ENCODE measurements at places on chromosomes 4 and X. TPM values are rescaled to one million over a fixed set of nuclear protein-coding genes. Genes with fewer than 3 reads are reported as not detected.
A peak's percentile ranks its signal among the peaks of the same experiment; 100 is the strongest.

GRCh38 chr4:2861631-2862436, 18.2 kb downstream of the ADD1 start:
- DNase-seq: no peak

- DNase-seq: no peak
Observed at GRCh38 chrX:154714925-154715324, 36.0 kb downstream of the GAB3 start.

- DNase-seq: peak; percentile 51
Observed at GRCh38 chrX:85243761-85244449, at the start of the genes SATL1 and ZNF711. SATL1 (minus strand) TSS chrX:85243779; CDS start chrX:85108968, 134,811 bp downstream. ZNF711 (plus strand) TSS chrX:85243991; CDS start chrX:85247573, 3,582 bp downstream.

Gene AGTR2
- polyA plus RNA-seq: 0.09 TPM

DNA sequence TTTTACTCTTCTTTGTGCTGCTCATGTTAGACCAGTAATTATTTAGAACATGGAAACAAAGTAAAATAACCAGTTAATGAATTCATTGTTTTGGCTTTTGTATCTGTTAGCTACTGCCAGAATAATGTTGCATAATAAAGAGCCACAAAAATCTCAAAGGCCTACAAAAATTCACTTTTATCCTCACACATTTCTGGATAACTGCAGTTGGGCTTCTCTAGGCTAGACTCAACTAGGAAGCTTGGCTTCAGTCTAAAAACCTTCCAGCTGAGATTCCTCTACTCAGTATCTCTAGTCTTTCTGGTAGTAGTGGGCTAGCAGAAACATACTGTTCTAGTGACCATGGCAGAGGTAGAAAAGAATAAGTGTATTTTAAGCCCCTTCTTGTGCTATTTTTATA, 73.0 kb downstream of the FAT4 start:
- DNase-seq: no peak

- DNase-seq: no peak
Observed at GRCh38 chr4:24513718-24514117, 70.6 kb downstream of the DHX15 start.

DNA sequence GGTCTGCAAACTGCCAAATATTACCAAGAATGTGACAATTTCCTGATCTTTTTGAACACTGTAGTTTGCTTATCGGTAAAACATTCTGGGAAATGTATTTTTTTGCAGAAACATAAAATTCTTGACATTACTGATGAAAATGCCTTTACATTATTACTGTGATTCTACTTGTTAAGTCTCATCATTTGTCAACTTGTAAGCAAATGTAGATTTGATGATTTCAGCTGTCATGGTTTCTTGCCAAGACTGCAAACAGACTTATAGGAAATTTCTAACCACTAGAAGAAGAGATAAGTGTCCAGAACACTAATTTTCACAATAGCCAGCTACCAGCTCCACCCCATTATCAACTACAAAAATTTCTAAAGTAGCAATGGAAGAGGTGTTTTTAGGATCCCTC, 560.4 kb downstream of the STPG2 start:
- DNase-seq: no peak

GRCh38 chr4:118712872-118713271, 27.7 kb downstream of the METTL14 start:
- DNase-seq: no peak

DNA sequence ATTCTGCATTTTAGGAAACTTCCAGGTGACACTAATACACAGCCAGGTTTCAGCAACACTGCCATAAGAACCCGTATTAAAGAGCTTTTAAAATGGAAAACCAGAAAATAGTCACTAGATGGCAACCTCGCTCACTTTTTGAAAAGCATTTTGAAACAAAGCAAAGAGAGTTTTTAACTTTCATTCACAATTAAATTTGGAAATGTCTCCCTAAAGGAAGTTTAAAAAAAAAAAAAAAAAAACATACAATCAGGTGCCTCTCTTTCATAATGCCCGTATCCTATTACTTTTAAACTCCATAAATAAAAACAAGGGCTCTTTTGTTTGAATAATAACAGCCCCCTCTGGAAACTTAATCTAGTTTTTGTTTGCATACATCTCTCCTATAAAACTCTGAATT, 20.3 kb downstream of the MEPE start:
- no peak for DNase-seq

Gene FAM184B
- 0.13 TPM for polyA plus RNA-seq

Gene CT45A10
- not detected for polyA plus RNA-seq

GRCh38 chr4:1326751-1327525, 20.1 kb upstream of the UVSSA start:
- peak; percentile 13 for DNase-seq

- DNase-seq: no peak
Observed at GRCh38 chr4:16752150-16752549, 146.3 kb downstream of the LDB2 start.

Gene SORCS2
- polyA plus RNA-seq: 0.18 TPM

Gene NEUROG2
- polyA plus RNA-seq: not detected

DNA sequence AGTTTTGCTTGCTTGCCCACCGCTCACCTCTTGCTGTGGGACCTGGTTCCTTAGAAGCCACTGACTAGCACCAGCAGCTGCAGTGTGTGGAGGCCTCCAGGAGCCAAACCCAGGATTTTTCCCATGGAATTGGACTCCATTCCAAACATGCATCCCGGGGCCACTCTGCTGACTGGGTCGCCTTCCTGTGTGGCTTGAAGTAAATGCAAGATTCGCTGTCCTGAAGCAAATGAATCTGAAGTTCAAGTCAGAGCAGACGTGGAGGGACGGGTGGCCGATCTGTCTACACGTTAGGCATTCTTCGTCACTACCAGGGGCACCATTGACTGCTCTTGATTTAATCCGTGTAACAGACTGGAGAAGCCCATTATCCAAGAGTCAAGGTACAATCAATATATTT, 109.0 kb downstream of the SHOX start:
- DNase-seq: no peak

GRCh38 chr4:157291071-157291470, 70.5 kb downstream of the GRIA2 start:
- DNase-seq: no peak

DNA sequence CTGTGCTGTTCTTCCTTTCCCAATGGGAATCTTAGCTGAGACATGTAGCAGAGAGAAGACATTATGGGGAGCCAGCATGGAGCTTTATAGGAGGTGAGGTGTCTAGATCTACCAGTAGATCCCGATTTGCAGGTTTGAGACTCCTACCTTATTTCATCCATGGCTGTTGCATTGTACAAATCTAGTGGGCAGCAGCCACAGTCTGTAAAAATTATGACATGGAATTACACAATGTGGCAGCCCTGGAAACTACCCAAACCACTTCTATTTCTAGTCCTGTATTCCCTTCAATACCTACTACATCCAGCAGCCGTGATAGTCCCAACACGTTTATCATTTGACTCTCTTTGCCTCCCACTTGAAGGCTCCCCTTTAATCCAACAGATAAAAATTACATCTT, 8.1 kb downstream of the ATP7A start:
- no peak for DNase-seq

- DNase-seq: no peak
Observed at GRCh38 chr4:76301775-76302162, 4.8 kb upstream of the STBD1 start.

DNA sequence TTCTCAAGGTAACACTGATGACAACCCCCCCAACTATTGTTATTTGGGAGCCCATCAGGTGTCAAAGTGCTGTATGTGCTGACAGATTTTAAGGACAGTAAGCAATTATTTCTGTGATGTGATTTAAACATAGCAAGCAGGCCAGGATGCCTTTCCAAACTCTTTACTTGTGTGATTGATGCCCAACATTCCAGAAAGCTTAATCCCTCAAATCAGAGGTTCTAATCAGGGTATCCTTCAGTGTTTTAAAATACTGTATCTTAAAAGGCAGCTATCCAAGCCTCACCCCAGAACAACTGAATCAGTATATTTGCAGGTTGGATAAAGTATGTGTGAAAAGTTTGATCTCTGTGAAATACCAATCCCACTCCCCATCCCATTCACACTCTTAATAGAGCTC, 119.7 kb downstream of the GASK1B start:
- DNase-seq: no peak

DNA sequence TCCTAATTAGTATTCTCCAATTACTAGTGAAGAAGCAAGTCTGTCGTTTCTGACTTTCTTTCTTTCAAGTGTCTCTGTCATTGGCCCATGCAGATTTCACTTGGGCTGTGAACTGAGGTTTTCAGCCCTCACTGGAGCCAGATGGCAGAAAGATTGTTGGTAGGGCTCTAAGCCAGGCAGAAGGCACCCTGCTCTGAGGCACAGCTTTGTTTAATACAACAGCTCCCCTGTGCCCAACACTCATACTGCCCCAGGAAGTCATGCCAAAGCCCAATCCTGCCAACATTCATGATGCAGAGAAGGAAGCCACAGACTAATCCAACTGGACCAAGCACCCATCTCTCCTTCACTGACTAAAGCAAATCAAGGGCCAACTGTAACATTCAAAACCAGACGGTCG, 117.1 kb upstream of the FRG1 start:
- DNase-seq: no peak

- no peak for DNase-seq
Observed at GRCh38 chr4:55876387-55876786, 22.9 kb downstream of the EXOC1 start.

Gene MAGEA12
- not detected for polyA plus RNA-seq

Gene MTMR8
- polyA plus RNA-seq: 0.21 TPM

Gene DUSP9
- polyA plus RNA-seq: not detected

DNA sequence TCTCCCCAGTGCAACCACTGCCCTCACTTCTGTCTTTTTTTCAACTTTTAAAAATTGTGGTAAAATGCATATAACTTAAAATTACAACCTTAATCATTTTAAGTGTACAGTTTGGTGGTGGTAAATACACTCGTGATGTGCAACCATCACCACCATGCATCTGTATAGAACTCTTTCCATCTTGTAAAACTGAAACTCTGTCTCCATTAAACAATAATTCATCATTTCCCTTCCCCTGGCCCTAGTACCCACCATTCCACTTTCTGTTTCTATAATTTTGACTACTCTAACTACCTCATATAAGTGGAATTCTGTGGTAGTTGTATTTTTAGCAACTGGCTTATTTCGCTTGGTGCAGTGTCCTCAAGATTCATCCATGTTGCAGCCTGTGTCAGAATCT, 6.8 kb upstream of the CTBP1 start:
- DNase-seq: no peak

GRCh38 chr4:78737035-78737434, 39.1 kb upstream of the BMP2K start:
- no peak for DNase-seq

DNA sequence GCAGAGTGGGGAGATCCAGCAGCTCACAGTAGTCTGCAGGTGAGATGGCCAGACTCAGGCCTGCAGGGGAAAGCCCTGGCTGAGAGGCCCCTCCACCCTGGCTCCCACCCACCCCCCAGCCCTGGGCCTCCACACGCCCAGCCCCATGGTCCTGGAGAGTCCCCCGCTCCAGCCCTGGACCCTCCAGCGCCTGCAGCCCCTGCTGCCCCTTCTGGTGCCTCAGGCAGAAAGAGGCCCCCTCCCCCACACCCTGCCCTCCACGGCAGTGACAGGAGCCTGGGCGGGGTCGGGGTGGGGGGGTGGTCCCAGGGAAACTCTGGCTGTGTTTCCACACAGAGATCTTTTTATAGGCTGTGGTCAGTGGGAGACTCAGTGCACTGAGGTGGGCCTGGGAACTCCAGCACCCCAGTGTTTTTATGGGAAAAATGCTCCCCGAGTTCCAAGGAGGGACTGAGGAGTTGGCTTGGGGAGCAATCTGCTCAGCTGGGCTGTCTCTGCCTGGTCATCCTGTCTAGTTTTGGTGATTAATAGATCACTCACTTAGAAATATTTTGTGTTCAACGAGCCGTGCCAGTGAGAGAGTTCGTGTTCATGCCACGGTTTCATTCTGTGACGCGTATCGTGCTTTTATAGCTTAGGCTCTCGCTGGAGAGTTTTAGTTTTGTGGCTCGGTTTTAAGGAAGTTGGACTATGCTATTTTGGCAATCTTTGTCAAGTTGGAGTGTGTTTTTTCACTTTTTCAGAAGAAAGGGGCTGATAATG, 53.1 kb upstream of the HGFAC start:
- no peak for DNase-seq

Gene BEX1
- polyA plus RNA-seq: 0.25 TPM

DNA sequence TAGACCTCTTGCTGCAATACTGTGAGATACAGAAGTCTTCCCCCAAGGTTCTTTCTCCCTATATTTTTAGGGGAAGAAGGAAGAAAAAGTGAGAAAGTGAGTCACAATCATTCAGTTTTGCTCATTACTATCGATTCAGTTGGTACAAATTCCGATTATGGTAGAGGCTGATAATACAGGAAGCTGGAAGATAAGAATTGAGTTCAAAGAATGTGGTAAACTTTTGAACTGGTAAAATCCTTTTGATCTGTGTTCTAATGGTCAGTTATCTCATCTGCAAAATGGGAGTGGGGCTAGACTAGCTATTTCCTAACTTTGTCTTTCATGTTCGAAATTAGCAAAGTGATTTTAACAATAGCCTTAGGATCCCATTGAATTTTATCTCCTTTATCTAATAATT, 101.4 kb upstream of the FAT1 start:
- DNase-seq: no peak

DNA sequence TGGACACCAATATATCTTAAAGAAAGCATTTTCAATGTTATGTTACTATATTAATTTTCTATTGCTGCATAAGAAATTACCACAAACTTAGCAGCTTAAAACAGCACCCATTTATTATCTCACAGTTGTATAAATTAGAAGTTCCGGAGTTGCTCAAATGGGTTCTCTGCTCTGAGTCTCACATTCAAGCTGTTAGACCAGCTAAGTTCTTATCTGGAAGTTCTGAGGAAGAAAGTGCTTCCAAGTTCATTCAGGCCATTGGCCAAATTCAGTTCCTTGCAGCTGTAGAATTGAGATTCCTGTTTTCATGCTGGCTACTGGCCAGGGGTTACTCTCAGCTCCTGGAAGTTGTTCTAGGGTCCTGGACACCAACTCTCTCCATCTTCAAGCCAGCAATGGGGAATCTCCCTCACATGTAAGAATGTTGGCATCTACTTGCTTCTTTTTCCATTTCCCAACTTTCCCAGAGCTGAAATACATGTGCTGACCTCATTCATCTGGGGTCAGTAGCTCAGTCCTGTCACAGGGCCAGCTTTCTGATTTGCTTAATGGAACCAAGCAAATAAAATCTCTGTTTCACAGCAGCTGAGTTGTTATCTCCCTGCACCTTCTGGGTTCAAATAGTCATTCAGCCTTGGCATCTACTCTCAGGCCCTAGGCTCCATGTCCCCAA, 99.6 kb upstream of the INTU start:
- DNase-seq: peak; percentile 74

Gene ACSL4
- 16.4 TPM for polyA plus RNA-seq

All from psoas muscle (tissue), 8 donors.